NCI-H526 treated with DMSO at 0.1 percent for 48 hours (cell line): ENCODE measurements at places on chromosomes 4 and X.

DNA sequence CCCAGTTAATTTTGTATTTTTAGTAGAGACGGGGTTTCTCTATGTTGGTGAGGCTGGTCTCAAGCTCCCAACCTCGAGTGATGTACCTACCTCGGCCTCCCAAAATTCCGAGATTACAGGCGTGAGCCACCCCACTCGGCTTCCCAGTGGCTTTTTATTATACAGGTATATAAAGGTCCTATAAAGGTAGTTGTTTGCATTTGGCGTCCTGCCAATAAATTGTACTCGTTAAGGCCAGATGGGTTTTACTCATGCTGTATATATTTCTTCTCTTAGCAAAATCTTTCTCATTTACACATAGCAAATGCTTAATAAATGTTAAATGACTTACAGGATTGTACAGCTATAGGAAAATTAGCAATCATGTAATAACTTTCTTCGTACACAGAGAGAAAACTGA, 6.9 kb downstream of the SHROOM3 start:
- DNase-seq, result no peak

- no peak for DNase-seq
Measured at GRCh38 chrX:111407948-111408347, 4.0 kb downstream of the DCX start.

DNA sequence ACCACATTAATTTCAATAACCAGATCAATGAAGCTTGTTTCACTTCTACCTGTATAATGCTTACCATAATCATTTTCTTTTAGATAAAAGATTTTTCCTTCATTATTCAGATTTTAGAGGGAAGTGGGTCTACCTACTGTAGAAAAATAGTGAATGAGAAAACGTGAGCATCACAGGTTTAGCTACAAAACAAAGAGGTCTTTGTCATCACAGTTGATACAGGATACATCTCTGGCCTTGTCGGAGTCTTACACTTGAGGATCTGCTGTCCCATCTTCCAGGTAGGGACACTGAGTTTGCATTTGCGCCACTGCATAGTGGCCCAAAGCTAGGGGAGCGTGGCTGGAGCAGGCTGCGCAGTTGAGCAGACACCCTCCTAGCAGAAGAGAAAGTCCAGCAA, 710 bp downstream of the CLDN24 start:
- DNase-seq, result no peak

DNA sequence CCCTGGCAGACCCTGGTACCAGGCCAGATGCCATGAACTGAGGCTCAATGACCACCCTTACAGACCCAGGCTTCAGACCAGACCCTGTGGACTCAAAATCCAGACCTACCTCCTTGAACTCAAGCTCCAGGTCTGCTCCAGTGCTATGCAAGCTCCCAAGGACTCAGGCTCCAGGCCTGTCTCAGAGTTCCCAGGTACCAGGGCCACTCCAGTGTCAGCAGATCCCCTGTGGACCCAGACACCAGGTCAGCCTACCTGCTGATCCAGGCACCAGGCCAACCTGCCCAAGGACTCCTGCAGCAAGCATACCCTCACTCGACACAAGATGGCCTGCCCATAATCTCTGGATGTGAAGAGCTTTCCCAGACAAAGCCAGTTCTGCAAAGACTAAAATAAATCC, 44.7 kb upstream of the MAGED4 start:
- no peak for DNase-seq

DNA sequence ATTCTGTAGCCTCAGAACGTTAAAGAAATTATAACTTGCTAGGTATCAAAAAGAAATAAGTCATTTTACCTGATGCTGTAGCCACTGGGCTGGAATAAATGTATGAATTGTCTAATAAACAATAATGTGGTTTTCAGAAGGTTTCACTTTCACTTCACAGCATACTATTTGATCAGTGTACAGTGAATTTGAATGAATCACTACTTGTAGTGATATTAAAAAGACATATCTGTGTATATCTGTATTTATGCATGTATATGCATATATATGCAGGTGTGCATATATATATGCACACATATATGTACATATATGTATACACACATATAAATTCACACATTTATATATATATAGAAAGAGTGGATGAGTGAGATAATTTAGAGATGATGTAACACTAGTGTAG, 440.0 kb upstream of the PCDH10 start:
- no peak for DNase-seq

DNA sequence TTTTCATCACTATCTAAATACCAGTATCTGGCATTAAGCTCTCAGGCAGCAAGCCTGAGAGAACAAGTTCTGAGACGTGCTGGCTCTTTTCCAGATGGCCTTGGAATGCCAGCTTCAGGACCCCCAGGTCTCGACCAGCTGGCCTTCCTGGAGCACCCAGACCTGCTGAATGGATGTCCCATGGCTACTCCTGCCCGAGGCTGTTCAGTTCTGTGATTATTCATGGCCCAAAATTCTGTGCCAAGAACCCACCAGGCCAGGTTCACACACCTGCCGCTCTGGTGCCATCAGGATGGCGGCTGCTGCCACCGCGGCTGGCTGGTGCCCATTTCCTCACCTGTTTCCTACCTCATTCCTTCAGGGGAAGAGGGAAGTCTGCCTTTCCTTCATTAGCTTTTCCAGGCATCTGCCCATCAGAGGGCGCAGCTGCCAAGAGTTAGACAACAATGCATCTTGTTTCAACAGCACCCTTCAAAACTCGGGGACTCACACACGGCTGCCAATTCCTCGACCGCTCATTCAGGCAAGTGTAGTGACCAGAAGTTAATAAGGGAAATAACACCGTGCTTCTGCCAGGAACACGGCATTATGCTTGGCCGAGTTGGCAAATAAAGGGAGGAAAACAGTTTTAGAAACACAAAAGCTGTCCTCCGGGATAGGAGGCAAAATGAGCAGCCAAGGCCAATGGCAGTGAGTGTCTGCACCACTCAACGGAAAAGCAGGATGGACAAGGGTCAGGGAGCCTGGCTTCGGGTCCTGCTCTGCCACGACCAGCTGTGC, 173.8 kb downstream of the NSUN7 start:
- DNase-seq, result no peak

GRCh38 chr4:141684785-141685184, 48.4 kb downstream of the IL15 start:
- no peak for DNase-seq

DNA sequence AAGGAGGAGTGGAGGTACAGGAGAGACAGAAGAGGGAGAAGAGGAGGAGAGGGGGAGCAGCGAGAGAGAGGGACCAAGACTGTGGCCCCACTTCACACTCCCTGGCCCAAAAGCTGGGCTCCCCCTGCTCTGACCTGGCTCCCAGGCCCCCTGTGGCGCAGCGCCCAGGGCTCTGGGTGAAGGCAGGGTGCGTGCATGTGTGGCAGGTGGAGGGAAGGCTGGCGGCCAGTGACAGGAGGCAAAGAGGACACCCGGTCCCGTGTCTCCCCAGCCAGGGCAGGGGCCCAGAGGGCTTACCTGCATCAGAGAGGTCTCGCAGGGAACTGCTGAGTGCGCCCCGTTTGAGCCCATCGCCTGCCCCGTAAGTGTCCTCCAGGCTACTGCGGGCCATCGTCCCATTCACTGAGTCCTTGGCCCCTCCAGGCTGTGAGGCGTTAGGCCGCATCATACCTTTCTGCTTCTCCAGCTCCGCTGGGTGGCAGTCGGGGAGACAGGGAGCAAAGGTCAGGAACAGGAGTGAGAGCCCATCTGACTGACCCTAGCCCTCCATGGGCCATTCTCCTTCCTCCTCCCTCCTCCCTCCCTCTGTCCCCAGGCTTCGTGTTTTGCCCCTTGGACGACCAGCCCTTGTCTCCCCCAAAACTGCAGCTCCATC, 11.1 kb upstream of the KDM5C start:
- DNase-seq, result no peak

- no peak for DNase-seq
Measured at GRCh38 chr4:141416219-141416618, 195.5 kb downstream of the ZNF330 start.

- no peak for DNase-seq
Measured at GRCh38 chr4:107147873-107148272, 111.8 kb upstream of the DKK2 start.

GRCh38 chrX:40374486-40374885, 206.3 kb upstream of the ATP6AP2 start:
- DNase-seq, result no peak

- DNase-seq, result no peak
Measured at GRCh38 chrX:65925592-65925991, 114.3 kb downstream of the VSIG4 start.

- no peak for DNase-seq
Measured at GRCh38 chrX:122583551-122583950, 600.5 kb upstream of the GRIA3 start.

DNA sequence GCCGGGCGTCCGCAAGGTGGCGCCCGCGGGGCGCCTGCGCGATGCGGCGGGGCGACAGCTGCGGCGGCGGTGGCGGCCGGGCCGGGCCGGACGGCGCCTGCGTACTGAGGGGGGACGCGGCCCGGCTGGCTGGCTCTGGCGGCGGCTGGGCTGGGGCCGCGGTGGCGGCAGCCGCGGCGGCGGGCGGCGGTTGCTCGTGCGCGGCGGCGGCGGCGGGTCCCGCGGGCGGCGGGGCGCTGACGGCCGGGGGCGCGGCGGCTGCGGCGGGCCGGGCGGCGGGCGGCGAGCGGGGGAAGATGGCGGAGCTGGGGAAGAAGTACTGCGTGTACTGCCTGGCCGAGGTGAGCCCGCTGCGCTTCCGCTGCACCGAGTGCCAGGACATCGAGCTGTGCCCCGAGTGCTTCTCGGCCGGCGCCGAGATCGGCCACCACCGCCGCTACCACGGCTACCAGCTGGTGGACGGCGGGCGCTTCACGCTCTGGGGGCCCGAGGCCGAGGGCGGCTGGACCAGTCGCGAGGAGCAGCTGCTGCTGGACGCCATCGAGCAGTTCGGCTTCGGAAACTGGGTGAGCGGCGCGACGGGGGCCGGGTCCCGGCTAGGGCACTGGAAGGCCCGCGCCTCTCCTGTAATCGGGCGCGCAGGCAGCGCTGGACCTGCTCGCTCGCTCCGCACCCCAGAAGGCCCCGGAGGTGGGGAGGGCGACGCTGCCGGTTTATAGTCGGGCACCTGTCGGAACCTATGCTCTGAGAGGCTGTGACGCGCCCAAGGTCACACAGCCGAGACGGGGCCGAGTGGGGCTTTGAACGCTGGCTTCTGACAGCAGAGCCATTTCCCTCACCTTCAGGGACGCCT, at the start of gene TADA2B:
Gene TADA2B, plus strand, starts transcription at position 89 of the 853 bp plus-strand sequence. Its CDS starts 208 bp downstream, at position 297.
- peak; percentile 25 for DNase-seq

- DNase-seq, result no peak
Measured at GRCh38 chr4:112449708-112450107, 66.3 kb downstream of the NEUROG2 start.

DNA sequence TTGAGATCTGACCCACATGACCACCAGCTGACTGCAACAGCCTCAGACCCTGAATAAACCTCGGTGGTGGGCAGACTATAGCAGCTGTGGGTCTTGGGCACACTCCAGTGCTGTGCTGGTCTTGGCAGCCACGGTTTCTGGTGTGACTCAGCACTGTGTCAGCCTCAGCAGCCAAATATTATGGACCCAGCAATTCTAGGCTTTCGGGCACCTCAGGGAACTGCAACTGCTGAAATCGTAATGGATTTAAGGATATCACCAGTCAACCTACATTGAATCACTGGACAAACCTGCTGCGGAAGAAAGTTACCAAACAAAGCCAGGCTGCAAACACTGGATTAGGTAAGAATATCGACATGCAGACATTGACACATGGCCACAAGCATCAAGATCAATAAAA, 10.5 kb upstream of the UBE2NL start:
- DNase-seq, result no peak

GRCh38 chr4:17511950-17512795, at the start of gene QDPR:
TSS of gene QDPR (minus strand) at chr4:17512090. CDS start at chr4:17512054, 36 bp downstream.
- peak; percentile 73 for DNase-seq

DNA sequence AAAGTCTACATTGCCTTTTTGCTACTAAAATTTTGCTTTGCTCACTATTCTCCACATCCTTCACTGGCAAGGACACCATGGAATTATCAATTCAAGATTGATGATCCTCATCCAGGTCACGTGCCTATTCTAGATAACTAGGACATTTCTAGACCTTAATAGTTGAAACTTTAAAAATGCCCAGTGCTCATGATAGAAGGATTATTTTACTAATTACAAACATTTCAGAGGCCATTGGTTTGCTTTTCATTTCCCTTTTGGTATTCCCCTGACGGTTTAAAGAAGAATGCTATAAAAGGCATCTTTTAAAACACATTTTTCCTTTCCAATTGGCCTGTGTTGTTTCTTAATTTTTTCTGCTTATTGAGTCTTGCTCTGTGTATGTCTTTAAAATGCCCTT, 249.4 kb downstream of the NDST4 start:
- no peak for DNase-seq

DNA sequence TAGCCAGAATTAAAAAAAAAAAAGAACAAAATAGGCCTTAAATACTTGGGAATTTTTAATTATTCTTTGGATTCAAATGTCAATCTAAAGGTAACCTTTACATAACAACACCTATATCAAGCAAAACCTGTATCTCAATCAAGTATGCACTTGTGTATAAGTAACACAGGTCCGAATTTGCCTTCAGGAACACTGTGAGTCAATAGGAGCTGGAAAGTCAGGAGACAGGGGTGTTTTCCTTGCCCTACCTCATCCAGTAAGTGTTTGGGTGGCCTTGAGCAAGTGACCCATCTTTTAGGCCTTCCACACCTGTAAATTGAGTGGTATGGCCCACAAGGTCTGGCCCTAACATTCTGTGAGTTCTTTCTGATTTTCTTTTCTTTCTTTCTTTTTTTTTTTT, 40.8 kb upstream of the VEGFD start:
- no peak for DNase-seq

DNA sequence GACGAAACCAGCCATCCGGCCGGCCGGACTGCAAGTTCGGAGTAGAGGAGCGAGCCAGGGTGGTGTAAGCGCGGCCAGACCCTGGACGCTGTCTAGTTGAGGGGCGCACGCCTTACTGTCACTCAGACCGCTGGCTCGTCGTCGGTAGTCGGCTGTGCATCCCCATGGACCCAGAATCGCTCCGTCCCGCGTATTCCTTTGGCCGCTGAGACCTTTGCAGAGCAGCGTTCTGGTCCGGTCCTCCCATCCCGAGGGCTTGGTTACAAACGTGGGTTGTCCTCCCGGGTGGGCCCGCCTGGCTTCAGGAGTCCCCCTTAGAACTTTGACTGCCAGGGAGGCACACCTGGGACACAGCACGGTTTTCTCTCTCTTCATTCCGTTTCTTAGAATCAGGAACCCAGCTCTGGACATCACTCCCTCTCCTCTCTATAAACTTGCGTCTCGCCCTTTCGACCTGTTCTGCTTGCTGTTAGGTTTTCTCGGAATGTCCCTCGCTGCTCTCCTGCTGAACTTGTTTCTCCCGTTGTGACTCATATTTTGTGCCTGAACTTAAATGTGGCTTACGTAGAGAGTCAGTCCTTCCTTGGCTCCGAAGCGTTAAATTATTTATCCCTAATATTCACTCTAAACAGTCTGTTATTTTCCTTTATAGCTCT, 672 bp downstream of the PGM2 start:
- peak; percentile 28 for DNase-seq

- DNase-seq, result no peak
Measured at GRCh38 chrX:31747411-31747810, 675.6 kb upstream of the FTHL17 start.

GRCh38 chr4:37977471-37978247, 17.5 kb downstream of the PTTG2 start:
- peak; percentile 31 for DNase-seq
